ENCODE measurements at places on chromosomes 1 and 21.

GRCh38 chr1:15918962-15919715, 56.8 kb downstream of the ZBTB17 start:
- no peak for DNase-seq

- no peak for DNase-seq
Observed at GRCh38 chr1:212981025-212981495, 30.7 kb downstream of the VASH2 start.

DNA sequence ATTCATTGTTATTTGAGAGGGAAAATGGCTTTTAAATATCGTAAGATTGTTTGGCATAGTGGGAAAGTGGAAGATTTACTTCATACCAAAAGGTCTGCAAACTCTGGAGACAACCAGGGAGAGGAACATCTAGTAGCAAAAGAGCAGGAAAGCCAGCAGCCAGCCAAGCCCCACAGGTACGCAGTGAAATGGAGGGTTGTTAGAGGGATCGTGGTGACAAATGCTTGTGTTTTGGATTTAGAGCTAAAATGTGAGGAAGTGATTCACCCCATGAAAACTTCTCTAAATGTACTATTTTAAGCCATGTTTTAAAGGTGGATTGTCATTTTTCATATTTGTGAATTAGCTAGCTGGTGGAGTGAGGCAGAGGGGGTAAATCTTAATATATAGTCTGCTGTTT, 69.3 kb downstream of the RPS6KC1 start:
- no peak for DNase-seq

DNA sequence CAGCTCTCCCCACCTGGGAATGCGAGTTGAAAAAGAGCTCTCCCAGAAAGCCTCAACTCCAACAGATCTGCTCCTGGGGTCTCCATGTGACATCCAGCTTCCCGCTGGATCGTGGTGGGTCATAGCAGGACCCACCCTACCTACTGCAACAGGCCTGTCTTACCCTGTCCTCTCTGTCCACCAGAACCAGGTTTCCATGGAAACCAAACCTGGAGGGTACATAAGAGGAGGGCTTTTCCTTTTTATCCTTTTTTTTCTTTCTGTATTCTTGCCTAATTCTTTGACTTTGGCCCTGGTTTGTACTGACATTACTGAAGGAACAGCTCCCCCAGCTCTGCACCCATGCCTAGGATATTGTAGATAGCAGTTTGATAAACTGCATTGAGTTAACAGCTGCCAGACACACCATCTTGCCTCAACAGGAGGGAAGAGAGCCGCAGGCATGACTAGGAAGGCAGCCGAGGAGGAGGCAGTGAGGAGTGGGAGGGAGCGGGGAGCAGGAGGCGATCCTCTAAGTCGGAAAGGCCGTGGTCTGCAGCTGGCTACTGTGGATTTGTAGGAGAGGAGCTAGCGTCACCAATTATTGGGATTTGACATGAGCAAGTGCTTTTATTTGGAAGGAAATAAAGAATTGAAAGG, 9.7 kb upstream of the FMOD start:
- DNase-seq: no peak

DNA sequence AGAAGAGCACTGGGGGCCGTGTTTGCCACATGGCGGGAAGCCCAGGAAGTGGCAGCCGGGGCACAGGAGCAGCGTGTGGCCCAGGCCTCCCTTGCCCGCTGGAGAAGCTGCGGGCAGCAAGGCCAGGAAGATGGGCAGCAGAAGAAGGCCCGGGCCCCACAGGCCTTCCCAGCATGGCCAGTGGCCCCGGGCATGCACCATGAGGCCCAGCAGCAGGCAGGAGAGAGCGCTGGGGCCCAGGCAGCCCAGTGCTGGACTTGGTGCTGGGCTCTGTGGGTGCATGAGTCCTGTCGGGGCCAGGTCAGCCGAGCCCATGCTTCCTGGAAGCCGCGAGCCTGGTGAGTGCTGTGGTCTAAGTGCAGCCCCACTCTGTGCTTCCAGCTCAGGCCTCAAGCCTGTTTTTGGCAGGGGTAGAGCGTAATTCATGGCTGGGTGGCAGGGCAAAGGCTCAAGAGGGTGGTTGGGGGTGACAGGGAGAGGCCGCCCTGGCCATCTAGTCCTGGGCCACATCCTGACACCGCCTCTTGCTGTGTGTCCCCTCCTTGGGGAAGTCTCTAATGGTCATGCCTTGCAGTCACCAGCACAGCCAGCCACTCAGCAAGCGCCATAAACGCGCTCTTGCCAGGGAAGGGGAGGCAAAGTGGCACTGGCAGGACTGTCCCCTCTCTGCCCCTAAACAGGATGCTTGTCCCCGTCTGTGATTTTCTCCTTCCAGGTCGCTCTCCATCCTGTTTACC, 21.3 kb downstream of the MTHFR start:
- no peak for DNase-seq

DNA sequence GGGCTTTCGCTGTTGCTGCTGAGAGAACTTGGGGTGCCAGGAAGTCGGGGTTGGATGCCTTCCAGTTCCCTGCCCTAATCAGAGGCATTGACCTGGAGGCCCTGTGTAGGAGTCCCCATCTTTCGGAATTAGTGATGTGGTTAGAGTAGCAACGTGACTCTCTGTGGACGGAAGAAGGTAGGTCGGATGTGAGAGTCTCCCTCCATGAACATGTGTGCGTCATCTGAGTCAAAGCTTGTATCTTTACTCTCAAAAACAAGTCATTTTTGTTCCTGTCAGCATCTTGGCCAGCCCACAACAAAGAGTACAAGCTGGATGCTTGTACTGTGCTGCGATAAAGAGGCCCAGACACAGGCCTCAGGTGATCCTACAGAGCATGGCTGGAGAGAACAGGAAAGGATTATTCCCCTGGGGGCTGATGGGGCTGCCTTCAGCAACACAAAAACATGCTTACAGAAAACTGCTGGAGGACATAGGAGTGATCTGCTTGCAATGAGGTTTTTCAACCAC, 31.0 kb upstream of the IL10 start:
- no peak for DNase-seq

- DNase-seq: no peak
Observed at GRCh38 chr1:150210706-150211105, 25.2 kb downstream of the ANP32E start.

GRCh38 chr1:30129001-30129408, 594.4 kb downstream of the MATN1 start:
- DNase-seq: no peak

DNA sequence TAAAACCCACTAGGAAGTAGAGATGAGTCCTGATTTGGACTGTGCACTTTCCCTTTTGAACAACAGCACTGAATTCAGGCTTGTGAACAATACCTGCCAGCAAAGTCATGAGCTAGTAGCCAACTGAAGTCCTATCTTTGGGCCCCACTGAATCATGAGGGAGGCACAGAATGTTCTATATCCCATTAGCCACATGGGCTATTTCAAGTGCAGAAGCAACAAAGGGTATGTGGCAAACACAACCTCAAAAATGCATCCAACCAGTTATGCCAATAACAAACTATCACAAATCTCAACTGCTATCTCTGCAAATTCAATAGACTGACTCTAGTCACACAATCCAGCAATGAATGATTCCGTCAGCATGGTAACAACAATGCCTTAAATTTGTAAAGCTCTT, 276.0 kb downstream of the MRPL39 start:
- DNase-seq: no peak

DNA sequence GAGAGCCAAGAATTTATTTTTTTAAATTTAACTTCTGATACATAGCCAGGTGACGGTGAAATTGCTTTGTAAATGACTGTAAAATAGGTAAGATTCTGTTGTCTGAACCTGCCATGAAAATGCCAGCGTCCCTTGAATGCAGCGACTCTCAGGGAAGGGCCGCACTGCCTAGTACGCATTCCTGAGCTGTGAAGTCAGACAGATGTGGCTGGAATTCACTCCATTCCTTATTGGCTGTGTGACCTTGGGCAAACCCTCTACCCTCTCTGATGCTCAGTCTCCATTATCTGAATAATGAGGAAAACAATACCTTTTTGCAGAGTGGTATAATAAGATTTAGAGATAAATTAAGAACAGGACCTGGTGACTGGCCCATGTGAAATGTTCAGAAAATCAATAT, 167.1 kb upstream of the DAB1 start:
- no peak for DNase-seq

DNA sequence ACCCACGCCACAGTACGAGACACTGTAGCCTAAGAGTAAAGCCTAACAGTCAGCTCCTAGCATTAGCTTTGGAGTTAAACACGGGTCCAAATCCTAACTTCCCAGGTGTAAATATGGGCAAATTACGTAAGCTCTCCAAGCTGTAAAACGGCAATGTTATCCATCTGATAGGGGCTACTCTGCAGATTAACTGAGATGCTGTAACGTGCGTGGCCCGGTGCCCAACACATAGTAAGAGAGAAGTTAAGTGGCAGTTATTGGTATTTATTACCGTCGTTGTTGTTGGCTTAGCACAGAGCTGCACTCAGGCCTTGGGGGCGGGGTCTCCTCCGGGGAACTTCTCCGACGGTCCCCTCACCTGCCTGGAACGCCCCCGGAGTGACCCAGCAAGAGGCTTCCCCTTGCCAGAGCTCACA, 457 bp downstream of the TRAPPC3 start:
- peak; percentile 69 for DNase-seq

DNA sequence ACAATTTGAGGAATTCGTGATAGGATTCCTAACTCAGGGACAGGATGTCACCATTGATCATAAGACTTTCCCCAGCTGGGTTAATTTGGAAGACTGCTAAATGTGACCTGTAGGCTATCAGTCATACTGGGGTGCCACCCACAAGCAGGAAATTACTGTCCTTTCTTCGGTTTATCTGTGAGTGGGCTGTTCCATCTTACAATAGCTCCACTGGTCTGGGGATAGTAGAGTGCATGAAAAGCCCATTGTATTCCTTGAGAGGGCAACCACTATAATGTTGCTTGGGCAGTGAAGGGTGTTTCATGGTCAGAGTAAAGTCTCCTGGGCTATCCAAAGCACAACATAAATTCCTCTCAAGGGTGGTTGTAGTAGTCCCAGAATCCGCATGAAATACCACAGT, 1523.0 kb upstream of the B3GALT2 start:
- no peak for DNase-seq

DNA sequence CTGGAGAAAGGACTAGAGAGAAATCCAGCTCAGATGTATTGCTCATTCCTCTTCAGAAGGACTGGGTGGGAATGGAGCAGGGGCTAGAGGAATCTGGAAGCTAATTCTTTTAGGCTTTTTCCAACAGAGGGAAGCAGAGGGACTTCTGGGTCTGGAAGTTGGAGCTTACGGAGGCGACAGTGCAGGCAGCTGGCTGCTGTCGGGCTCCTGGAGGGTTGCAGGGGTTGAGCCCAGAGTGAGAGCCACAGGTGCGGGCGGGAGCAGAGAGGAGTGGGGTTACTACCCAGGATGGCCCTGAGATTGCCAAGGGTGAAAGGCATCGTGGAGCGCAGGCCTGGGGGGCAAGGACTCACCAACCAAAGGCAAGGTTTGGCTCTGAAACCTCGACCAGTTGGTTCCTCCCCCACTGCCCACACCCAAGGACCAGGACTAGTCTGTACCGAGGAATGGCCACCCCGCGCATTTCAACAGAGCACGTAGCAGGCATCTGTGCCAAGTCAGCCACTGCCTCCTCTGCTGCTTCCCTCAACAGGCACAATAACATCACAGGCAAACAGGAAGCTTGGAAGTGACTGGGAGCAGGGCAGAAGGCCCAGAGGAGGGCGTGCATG, 22.7 kb upstream of the EDN2 start:
- no peak for DNase-seq

GRCh38 chr1:187051618-187052232, 223.0 kb downstream of the PLA2G4A start:
- DNase-seq: peak; percentile 9

DNA sequence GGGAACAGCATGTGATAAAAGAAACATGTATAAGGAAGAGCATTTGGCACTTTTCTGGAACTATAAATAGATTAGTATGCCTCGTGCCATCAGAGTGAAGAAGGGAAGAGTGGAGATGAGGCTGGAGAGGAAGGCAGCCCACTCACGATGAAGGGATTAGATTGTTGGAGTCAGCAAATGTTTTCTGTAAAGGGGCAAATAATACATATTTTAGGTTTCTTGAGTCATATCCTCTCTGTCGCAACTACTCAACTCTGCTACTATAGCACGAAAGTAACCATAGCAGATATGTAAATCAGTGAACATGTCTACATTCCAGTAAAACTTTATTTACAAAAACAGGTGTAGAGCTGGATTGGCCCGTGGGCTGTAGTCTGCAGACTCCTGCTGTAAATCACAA, 147.8 kb downstream of the TENT5C start:
- DNase-seq: no peak

DNA sequence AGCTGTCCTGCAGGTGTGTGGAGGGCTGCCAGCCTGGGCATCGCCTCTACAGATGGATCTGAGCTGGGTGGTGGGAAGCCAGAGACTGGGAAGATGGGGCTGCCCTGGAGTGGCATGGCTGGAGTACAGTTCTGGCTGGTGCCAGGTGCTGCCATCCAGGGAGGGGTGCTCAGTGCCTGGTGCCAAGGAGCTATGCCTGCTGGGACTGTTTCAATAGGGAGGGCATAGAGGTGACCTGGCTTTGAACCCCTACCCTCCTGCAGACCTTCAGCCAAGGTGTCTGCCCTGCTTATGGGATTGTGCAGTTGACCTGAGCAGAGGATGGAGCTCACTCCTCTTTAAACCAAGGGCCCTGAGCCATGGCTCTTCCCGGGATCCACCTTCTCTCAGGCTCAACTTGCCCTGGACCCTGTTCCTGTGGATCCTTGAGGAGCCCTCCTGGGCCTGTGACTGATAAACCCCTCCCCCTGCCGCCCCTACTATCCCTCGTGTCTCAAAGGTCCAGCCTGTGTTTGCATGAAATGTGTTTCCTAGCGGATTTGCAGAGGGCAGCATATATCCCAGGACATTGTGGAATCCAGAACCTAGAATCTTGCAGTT, 48.7 kb downstream of the PTPRU start:
- DNase-seq: no peak

- DNase-seq: no peak
Observed at GRCh38 chr1:201603613-201604232, 64.8 kb downstream of the NAV1 start.

- DNase-seq: no peak
Observed at GRCh38 chr1:110424699-110425611, 17.5 kb upstream of the LAMTOR5 start.

DNA sequence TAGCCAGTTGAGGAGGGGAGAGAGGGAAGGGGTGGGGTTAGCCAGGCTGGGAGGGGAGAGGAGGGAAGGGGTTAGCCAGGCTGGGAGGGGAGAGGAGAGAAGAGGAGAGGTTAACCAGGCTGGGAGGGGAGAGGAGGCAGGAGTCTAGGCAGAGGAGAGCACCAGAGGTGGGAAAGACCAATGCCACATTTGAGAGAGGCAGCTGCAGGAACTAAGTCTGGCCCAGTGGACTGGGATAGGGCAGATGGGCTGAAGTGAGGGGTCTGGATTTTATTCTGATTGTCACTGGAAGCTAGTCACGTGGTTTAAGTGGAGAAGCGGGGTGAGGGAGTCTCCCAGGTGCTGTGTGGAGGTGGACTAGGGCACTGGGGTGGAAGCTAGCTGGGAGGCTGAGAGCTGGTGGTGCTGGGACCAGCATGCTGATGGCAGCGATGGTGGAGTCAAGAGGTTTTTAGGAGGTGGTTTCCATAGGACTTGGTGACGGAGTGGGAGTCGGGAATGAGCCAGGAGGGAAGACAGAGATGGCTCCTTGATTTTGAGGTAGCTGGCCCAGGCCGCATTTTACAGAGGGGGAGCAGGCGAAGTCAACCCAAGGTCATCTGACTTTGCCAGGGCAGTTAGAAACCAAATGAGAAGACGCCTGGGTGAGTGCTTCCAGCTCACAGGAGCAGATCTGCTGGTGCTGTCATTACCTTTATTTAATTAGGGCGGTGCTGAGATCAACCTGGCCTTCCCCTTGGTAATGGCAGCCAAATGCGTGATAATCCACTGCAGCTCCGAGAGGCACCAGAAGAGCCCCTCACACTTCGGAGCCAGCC, 42.8 kb downstream of the DISP3 start:
- DNase-seq: no peak

All from skin of body (tissue), 3 donors.